ENCODE measurements at places on chromosomes 13 and 19.

- DNase-seq = no peak
Measured at GRCh38 chr13:34637138-34637537, 304.9 kb upstream of the NBEA start.

- no peak for DNase-seq
Measured at GRCh38 chr19:13530720-13531119, 24.4 kb upstream of the CACNA1A start.

DNA sequence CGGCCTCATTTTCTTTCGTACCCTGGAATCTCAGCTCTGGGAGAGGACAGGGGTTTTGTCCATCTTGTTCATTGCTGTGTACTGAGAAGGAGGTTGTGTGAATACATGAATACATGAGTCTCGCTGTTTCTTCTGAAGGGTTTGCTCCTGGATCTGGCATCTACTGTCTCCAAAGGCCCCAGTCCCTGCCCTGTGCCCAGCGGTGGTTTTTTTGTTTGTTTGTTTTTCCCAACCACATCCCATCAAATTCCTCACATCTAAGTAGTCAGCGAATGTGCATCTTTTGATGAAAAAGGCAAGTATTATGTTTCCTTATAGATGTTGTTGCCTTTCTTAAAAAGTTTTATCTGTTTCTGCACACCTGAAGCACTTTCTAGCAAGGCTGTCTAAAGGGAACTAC, 12.5 kb downstream of the DCAF15 start:
- DNase-seq = no peak

DNA sequence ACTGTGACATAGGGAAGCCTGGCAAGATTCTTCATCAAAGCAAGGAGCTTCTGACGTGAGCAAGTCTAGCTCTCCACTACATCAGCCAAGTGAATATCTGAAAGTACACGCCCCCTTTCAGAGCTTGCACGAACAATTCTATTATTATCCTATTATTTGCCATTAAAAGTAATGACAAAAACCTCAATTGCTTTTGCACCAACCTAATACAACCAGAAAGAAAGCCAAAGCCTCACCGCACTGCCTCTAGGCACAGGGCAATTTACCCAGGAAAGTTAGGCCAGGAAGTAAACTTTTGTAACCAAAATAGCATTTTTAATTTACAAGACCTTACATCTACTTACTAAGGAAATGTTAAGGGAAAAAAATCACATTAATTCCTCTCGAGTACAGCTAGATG, 41.2 kb downstream of the LATS2 start:
- no peak for DNase-seq

- DNase-seq = no peak
Measured at GRCh38 chr19:46283771-46284170, 13.1 kb upstream of the HIF3A start.

- no peak for DNase-seq
Measured at GRCh38 chr19:5507065-5507909, 52.1 kb downstream of the ZNRF4 start.

DNA sequence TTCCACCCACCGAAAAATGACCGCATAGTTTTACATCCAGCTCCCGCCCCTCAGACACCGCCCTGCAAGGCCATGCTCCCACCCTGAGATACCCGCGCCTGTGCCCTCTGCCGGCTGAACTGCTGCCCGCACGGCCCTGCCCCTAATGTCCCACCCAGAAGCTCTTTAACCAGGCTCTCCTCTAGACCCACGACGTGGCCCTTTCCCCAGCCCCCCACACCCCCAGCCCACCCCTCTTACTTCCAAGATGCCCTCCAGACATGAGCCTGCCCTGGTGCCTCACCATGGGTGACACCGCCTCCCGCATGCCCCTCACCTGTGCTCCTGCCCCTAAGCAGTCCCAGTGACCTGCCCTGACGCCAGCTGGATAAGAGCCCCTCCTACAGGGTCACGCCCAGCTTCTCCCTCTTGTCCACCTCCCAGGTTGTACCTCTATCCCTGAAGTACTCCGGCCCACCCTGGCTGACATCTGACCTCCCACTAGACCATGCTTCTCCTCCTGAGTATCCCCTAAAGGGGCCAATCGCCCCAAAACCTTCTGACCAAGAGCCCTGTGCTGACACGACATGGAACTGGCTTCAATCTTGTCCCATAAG, 51.2 kb downstream of the COLGALT1 start:
- DNase-seq = no peak

DNA sequence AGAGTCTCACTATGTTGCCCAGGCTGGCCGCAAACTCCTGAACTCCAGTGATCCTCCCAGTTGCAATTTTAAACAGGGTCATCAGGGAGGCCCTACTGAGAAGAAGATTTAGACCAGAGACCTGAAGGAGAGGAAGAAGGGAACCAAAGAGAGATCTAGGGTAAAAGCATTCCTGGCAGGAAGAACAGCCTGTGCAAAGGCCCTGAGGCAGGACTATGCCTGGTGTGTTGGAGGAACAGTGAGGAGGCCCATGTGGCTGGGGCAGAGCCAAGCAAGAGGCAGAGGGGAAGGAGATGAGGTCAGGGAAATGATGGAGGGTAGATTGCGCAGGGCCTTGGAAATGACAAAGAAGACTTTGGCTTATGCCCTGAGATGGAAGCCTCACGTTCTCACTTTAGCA, 34.5 kb downstream of the TINCR start:
- DNase-seq = no peak

- no peak for DNase-seq
Measured at GRCh38 chr19:11674067-11674492, 64.7 kb downstream of the ZNF823 start.

GRCh38 chr13:97233499-97233898, 11.4 kb downstream of the MBNL2 start:
- no peak for DNase-seq

- no peak for DNase-seq
Measured at GRCh38 chr13:66341635-66342377, 888.3 kb downstream of the PCDH9 start.

GRCh38 chr13:61162636-61163035, 253.0 kb downstream of the PCDH20 start:
- DNase-seq = no peak

DNA sequence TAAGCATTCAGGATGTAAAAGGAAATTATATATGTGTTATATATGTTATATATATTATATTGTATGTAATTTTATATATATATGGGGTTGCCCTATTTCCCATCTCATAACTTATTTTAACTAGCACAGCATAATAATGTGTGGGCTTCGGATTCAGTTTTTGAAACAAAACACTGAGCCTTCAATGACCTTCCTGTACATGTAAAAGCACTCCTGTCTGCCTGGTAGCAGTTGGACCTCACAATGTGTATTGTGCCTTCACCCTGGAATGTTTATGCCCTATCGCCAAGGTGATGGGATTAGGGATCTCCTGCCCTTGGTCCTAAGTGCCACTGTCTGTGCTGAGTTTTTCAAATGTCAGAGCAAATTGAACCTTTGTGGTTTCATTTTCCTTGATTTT, 968.8 kb downstream of the TUBA3C start:
- DNase-seq = no peak

- DNase-seq = no peak
Measured at GRCh38 chr13:105232439-105232838, 1303.0 kb downstream of the EFNB2 start.

- no peak for DNase-seq
Measured at GRCh38 chr13:36157480-36157879, 26.3 kb upstream of the DCLK1 start.

DNA sequence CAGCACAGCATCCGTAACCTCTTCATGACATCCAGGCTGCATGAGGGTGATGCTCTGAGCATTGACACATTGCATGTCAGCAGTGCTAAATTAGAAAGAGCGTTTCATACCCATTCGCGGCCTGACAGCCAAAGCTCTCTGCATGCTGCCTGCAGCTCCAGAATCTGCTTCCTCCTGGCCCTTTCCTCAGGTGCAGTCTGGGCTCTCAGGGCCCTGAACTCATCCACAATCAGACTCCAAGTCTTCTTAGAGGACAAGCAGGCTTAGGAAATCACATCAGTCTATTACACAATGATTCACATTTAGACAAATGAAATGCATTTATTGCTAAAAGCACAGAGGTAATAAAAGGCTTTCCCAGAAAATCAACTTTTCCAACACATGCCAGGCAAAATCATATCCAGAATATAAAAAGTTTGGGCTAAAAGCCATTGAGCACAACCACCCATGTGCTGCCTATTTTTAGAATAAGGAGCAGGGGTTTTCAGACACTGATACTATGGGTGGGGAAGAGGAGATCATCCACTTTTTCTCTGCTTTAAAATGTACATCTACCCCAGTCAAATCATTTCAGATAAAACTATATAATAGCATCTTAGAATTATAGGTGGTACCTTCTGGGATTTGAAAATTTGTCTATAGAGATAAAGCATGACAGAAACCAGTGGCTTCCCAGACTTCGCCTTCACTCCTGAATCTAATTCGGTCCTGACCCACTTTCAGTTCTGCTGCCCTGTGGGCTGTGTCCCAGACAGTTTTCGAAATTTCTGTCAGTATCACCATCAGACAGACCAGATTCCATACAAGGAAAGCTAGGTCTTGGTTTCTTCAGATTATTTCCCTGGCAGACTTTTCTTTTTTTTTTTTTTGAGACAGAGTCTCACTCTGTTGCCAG, 109.3 kb downstream of the COL4A2 start:
- DNase-seq = no peak

DNA sequence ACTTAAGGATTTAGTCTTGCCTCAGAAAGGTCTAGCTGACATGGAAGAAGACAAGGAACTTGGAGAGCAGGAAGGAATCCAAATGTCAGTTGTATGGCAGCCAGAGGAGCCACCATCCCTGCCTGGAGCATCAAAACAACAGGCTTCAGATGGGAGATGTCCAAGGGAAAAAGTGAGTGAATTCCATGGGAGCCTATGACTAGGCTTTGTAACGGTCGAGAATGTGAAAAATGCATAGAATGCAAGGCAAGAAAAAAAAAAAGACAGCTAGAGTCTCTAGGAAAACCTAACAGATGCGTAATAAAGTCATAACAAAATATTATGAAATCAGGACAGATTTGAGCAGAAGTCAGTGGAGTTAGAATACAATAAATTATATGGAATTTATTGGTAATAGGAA, 183.7 kb upstream of the LSM14A start:
- DNase-seq = no peak

- no peak for DNase-seq
Measured at GRCh38 chr19:38846097-38846496, 3.7 kb downstream of the HNRNPL start.

All from activated gamma-delta T cell treated with anti-CD3 and anti-CD28 coated beads, Interleukin-2, amount 50 U/mL, for 16 hours (primary cell).